Fibroblast of mammary gland (primary cell): ENCODE measurements at places on chromosomes 2 and 18.

GRCh38 chr18:37533647-37534584 is 31.7 kb downstream of the CELF4 start:
- no peak for DNase-seq

DNA sequence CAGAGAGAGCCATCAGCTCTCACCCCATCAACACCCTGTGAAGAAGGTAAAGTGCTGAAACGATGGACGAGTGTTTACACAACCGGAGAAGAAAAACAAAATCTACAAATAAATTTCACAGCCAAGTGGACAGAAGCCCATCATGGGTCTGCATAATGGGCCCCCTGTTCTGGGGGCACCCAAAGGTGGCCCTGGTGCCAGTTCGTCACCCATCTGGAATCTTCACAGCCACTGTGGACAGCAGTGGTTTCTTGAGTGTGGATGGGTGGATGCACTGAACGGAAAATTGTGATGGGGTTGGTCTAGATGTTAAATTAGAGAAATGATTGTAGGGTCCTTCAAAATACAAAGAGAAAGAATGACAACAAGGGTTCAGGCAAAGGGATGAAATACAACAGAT is 38.8 kb downstream of the ANKMY1 start:
- no peak for DNase-seq

GRCh38 chr2:95052307-95052706 is 26.8 kb downstream of the MAL start:
- no peak for DNase-seq

- peak; percentile 98 for DNase-seq
Measured at GRCh38 chr2:229416116-229416694, 145.1 kb upstream of the PID1 start.

DNA sequence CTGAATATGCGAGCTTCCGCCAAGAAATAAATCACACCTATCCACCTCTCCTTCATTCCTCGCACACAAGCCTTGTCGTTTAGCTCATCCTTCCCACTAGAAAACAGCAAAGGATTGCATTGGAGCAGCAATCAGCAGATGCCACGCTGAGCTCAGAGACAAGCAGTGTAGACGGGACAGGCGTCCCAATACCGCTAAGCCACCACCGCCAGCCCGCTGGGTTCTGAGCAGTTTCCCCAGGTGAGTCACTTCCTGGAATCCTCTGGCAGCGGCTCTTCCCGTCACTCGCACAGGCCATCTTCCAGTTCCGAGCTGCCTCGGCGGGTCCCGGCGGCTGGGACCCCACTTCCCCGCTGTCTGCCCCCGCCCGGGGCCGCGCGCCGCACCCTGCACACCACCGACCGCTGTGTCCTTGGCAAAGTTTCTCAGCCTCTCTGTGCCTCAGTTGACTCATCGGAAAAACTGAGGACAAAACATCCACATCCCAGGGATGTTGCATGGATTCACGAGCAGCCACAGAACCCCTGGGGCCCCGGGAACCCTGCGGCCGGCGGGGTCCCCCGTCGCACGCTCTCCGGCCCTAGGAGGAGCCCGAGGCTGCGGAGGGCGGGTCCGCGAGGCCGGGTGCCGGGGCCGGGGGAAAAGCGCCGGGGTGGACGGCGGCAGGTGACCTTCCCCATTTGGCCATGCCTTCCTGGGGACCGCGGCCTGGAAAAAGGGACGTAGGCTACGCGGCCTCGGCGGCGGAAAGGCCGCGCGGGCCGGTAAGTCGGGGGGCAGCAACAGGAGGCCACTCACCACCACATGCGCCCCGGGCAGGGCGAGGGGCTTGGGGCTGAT is 573 bp downstream of the KDSR start:
- DNase-seq = peak; percentile 70

DNA sequence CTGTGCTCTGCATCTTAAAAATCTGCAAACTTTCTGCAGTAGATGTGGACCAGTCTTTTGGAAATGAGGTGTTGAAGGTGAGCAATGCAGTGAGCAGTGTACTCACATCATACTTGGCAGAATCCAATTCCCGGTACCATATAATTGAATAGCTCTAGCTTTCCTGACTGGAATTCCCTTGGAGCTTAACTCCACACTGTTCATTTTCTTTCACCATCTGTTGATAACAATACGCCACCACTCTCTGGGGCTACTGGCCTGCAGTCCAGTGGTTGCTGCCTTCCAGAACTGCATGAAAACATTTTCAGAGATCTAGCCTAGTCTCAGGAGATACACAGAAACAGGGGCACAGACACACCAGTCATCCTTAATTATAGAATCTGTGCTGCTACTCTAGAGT is 820.0 kb upstream of the NXPH2 start:
- DNase-seq = no peak

DNA sequence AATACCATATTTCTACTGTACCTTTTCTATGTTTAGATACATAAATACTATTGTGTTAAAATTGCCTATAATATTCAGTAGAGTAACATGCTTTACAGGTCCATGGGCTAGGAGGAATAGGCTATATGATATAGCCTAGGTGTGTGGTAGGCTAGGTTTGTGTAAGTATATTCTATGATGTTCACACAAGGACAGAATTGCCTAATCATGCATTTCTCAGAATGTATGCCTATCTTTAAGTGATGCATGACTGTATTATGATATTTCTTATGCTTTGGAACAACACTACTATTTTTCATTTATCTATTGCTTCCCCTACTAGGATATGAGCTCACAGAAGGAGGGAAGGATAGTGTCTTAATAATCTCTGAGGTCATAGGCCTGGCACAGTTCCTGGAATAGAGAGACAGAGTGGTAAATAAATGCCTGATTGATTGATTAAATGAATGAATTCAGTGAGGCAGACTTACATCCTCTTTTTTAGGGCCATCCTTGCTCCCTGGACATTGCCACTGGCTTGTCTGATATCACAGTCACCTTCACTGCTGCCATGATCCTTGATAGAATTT is 121.0 kb downstream of the MYO3B start:
- peak; percentile 31 for DNase-seq

- DNase-seq = no peak
Measured at GRCh38 chr18:1861473-1861872, 709.8 kb downstream of the METTL4 start.

GRCh38 chr18:44969214-44969795 is 288.6 kb downstream of the SETBP1 start:
- peak; percentile 4 for DNase-seq

DNA sequence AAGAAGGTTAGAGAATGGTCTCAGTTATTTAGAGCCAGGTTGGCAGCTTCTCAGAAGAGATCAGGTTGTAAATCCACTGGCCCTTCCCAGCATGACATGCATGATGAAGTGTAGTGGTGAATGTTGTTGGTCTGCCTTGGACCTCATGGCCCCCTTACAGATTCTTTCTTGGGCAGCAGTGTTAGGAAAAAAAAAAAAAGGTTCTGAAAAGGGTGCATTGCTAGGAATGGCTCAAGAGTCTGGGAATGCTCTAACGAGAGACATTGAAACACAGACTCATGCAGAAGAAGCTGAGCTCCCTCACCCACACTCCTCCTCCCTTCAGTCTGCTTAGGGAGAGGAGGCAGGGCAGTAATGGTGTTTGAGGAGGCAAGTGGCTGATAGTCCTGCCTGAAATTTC is 105.5 kb downstream of the POLE4 start:
- DNase-seq = no peak

DNA sequence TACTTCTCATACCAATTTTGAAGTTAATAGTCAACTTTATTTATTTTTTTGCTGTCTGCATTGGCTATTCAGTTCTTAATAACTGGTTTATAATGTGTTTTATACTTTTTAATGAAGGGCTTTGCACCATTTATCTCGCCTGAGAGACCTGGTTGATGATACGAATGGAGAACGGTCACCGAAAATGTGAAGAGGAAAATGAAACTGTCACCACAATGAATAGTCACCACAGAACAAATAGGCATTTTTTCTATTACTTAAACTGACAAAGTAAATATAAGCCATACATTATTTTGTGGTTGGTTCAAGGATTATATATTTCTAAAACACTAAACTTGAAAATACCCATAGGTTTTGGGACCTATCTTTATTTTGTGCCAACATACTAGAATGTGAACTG is 20.4 kb downstream of the C18orf54 start:
- DNase-seq = no peak

DNA sequence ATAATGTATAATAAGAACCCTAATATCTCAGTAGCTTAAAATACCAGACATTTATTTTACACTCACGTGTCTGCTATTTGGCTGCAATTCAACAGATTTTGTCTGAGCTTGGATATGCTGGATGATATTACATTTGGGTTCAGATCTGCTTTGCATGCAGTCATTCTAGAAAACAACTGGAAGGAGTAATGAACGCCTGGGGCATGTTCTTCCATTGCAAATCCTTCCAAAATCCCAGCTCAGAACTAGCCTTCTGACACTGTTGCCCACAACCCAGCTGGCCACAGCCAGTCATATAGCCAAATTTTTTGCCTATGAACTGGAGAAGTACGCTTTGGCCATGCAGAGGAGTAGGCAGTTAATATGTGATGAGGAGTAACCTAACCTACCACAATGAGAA is 597.8 kb upstream of the VRK2 start:
- DNase-seq = no peak

DNA sequence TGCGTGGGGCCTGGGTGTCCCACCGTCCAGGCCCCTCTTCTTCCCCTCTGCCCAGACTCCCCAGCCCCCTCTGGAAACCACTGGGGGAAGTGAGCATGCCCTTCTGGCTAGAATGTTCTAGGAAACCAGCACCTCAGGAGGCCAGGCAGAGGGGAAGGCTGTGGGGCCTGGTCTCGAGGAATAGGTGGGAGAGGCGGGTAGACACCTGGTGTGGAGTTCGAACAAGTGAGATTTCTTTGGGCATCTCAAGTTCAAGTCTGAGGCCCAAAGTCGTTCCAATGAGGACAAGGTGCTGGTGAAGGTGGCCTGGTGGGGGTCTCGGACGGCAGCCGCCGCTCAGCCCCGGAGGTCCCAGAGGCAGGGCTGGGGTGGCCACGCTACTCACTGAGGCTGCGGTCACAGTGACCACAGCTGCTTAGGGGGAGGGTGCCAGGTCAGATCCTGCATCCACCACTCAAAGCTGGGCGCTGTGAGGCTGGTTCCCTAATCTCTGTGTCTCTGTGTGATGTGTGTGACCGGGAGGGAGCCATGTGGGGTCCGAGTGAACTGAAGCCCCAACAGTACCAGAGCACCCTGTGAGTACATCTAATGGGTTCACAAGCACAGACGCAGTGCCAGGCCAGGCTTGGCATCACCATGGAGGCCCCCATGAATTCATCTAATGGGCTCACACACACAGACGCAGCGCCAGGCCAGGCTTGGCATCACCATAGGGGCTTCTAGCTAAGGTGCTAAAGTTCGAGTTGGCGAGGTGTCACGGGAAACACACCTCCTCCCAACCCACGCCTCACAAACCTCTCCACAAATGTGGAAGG is 26.5 kb upstream of the PXDN start:
- no peak for DNase-seq

- DNase-seq = no peak
Measured at GRCh38 chr2:80252294-80252986, 52.1 kb downstream of the LRRTM1 start.

GRCh38 chr2:159042115-159042850 is 73.8 kb downstream of the TANC1 start:
- DNase-seq = no peak

- DNase-seq = no peak
Measured at GRCh38 chr18:6414723-6415417, at the start of gene L3MBTL4. TSS of gene L3MBTL4 (minus strand) at chr18:6414911. CDS start at chr18:6311625, 103,286 bp downstream.

GRCh38 chr2:222792001-222792611 is 68.7 kb upstream of the ACSL3 start:
- peak; percentile 70 for DNase-seq

GRCh38 chr2:168146892-168147810 is 100.2 kb downstream of the STK39 start:
- DNase-seq = no peak

- peak; percentile 78 for DNase-seq
Measured at GRCh38 chr2:42089340-42089925, 41.6 kb downstream of the PKDCC start.

- DNase-seq = no peak
Measured at GRCh38 chr2:165793161-165793778, 777 bp downstream of the GALNT3 start.

DNA sequence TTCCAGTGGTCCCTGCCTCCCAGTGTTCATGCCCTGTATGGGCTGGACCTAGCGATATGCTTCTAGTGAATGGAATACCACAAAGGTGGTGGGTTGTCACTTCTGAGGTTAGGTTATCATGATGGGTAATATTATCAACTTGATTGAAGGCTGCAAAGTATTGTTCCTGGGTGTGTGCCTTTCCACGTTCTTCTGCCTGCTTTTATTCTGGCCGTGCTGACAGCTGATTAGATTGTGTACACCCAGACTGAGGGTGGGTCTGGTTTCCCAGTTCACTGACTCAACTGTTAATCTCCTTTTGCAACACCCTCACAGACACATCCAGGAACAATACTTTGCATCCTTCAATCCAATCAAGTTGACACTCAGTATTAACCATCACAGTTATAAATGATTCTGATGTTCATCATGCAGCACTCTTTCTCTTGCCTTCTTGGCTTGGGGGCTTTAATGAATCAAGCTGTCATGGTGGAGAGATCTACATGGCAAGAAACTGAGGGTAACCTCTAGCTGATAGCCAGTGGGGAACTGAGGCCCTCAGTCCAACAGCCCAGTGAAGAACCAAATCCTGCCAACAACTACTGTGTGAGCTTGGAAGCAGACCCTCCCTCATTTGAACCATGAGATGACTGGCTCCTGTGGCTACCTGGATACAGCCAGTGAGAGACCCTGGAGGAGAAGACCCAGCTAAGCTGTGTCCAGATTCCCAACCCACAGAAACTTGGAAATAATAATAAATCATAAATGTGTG is 63.0 kb upstream of the CELF4 start:
- no peak for DNase-seq

GRCh38 chr2:120020554-120020953 is 7.7 kb downstream of the EPB41L5 start:
- no peak for DNase-seq

GRCh38 chr2:181774685-181775084 is 94.4 kb upstream of the NEUROD1 start:
- peak; percentile 49 for DNase-seq

DNA sequence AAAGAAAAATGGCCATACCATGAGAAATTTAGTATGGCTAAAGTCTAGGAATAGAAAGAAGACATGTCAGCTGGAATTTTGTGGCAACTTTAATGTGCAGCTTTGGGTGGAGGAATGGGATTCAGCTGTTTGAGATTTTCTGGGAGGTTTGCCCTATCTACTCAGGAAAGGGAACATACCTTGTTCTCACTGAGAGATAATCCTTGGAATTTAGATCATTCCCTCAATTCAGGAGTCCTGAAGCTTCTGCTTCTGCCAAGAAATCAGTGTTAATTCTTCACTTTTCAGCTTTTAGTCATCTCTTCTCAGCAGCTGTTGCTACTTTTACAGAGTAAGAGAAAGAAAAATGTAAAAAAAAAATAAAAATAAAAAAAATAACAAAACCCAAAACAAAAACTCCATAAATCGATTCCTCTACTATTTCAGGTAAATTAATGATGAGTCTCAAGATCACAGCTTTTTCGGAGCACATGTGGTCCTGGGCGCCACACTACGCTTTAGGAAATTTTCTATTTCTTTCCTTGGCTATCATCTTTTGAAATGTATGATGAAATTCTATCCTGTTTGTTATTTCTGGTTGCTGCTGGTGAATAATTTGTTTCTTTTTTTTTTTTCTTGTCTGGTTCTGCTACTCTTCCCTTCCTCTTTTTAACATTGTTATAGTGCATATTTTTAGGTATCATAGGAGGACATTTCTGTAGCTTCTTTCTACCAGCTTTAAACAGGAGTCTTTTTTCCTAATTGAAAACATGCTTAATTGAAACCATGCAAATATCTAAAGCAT is 18.9 kb upstream of the BAZ2B start:
- no peak for DNase-seq
